ENCODE measurements at places on chromosomes 3 and 15.

DNA sequence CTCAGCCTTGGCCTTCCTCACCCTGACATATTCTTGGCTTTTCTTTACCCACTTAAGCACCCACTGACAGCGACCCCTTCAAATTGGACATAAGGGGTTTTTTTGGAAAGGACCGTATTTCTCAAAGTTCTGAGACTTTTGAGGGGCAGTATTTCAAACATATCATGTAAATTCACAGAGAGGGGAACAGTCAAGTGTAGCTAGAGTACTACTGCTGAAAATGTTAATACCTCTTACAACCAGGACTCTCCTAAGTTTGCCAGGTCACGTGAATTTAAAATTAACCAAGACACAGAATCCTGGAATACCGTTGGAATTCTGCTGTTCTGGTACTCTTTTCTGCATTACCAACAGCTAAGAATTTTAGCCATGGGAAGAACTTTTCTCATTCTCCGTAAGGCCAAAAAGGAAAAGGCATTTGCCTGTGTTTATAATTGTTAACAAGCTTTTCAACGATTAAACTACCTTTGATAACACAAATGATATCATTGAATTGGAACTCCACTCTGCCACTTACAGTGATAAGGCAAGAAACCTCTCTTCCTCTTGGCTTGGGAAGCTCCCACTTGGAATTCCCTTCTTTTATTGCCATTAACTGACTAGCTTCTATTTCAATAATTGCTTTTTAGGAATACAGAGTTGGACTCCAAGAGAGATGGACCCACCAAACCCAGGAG is 597 bp upstream of the GBE1 start:
- DNase-seq, result no peak

GRCh38 chr3:44880284-44880683 is 5.9 kb downstream of the TGM4 start:
- no peak for DNase-seq

GRCh38 chr3:57059411-57059810 is 1.1 kb upstream of the SPATA12 start:
- DNase-seq, result no peak

- DNase-seq, result no peak
Observed at GRCh38 chr15:46496491-46497115, 861.8 kb downstream of the SQOR start.

- no peak for DNase-seq
Observed at GRCh38 chr3:134600685-134601463, 49.9 kb downstream of the KY start.

DNA sequence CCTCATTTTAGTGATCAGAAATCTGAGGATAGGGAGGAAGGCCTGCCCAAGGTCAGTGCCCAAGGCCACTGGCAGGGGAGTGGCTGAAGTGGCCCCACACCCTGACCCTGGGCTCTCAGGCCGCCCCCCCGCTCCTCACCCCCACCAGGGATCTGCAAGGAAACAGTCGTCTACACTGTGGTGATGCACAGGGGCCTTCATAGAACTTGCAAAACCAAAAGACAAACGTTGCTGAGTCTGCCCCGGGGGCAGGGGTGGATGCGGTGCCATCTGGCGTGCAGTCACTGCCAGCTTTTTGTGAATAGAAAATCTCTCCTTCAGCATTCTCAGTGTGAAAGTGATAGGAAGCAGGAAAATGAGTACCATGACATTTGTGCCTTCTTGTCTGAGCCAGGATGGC is 41.3 kb downstream of the WHAMM start:
- DNase-seq, result no peak

- DNase-seq, result no peak
Observed at GRCh38 chr3:120448756-120449155, 2.0 kb downstream of the FSTL1 start.

GRCh38 chr15:56887782-56888438 is 30.5 kb upstream of the TCF12 start:
- DNase-seq, result no peak

- no peak for DNase-seq
Observed at GRCh38 chr3:157356541-157356940, 80.1 kb upstream of the PTX3 start.

GRCh38 chr3:78647726-78648125 is 1120.1 kb downstream of the ROBO1 start:
- no peak for DNase-seq

All from amniotic stem cell (primary cell).